Tibial nerve (tissue), 4 donors: ENCODE measurements at places on chromosomes 3 and 15.
A peak's percentile ranks its signal among the peaks of the same experiment; 100 is the strongest.

GRCh38 chr3:17339132-17339575 is 403.3 kb downstream of the TBC1D5 start:
- peaks cover 9% of the 10 kb centered on the region for H3K4me1 ChIP-seq
- no peak overlapping the region for H3K27ac ChIP-seq
- no peaks in the 10 kb centered on the region for H3K36me3 ChIP-seq
- DNase-seq, result no peak

- no peak overlapping the region for H3K27ac ChIP-seq
- H3K36me3 ChIP-seq, result no peaks in the 10 kb centered on the region
- DNase-seq, result no peak
- H3K4me3 ChIP-seq, result no peak overlapping the region
- no peaks in the 10 kb centered on the region for H3K27me3 ChIP-seq
Observed at GRCh38 chr3:117003501-117003900, 293.9 kb downstream of the TUSC7 start.

- H3K27ac ChIP-seq, result peak overlapping the region; percentile 20
- no peaks in the 10 kb centered on the region for H3K4me1 ChIP-seq
- H3K36me3 ChIP-seq, result no peaks in the 10 kb centered on the region
- H3K27me3 ChIP-seq, result no peaks in the 10 kb centered on the region
Observed at GRCh38 chr3:129567176-129567705, 24.3 kb downstream of the H1-8 start.

- H3K4me3 ChIP-seq, result no peak overlapping the region
- no peak for DNase-seq
- H3K36me3 ChIP-seq, result no peaks in the 10 kb centered on the region
- no peak overlapping the region for H3K27ac ChIP-seq
- peaks cover 6% of the 10 kb centered on the region for H3K4me1 ChIP-seq
Observed at GRCh38 chr15:73747847-73748590, 5.1 kb downstream of the INSYN1 start.

GRCh38 chr3:36514171-36514570 is 133.9 kb downstream of the STAC start:
- no peaks in the 10 kb centered on the region for H3K4me1 ChIP-seq
- no peaks in the 10 kb centered on the region for H3K36me3 ChIP-seq
- H3K27ac ChIP-seq, result no peak overlapping the region
- no peak for DNase-seq

- no peaks in the 10 kb centered on the region for H3K36me3 ChIP-seq
- no peak for DNase-seq
- no peak overlapping the region for H3K4me3 ChIP-seq
Observed at GRCh38 chr15:29490747-29491471, 221.3 kb upstream of the NSMCE3 start.

- H3K4me1 ChIP-seq, result no peaks in the 10 kb centered on the region
- no peak overlapping the region for H3K4me3 ChIP-seq
Observed at GRCh38 chr3:112136959-112137693, 4.1 kb upstream of the GCSAM start.

GRCh38 chr3:178718995-178719635 is 182.9 kb downstream of the KCNMB2 start:
- no peak overlapping the region for H3K4me3 ChIP-seq
- no peak overlapping the region for H3K27ac ChIP-seq
- no peaks in the 10 kb centered on the region for H3K27me3 ChIP-seq
- no peaks in the 10 kb centered on the region for H3K4me1 ChIP-seq
- H3K36me3 ChIP-seq, result no peaks in the 10 kb centered on the region
- DNase-seq, result no peak

DNA sequence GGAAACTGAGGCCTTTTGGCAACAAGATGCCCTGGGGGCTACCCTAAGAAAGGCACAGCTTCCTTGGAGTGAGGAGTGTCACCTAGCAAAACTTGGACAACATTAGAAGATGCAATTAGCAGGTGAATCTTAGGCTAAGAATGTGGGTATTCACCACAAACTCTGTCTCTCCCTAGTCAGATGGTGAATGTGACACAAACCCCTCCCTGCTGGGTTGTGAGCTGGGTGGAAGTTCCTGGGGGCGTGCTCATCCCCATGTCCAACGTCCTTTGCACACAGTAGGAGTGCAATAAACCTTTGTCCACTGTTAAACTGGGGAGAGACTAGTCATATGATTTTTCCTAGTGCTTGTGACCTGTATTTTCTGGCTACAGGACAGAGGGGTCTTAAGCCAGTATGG is 67.1 kb upstream of the SH3GL3 start:
- DNase-seq, result no peak
- no peak overlapping the region for H3K4me3 ChIP-seq
- H3K4me1 ChIP-seq, result no peaks in the 10 kb centered on the region
- no peak overlapping the region for H3K27ac ChIP-seq

DNA sequence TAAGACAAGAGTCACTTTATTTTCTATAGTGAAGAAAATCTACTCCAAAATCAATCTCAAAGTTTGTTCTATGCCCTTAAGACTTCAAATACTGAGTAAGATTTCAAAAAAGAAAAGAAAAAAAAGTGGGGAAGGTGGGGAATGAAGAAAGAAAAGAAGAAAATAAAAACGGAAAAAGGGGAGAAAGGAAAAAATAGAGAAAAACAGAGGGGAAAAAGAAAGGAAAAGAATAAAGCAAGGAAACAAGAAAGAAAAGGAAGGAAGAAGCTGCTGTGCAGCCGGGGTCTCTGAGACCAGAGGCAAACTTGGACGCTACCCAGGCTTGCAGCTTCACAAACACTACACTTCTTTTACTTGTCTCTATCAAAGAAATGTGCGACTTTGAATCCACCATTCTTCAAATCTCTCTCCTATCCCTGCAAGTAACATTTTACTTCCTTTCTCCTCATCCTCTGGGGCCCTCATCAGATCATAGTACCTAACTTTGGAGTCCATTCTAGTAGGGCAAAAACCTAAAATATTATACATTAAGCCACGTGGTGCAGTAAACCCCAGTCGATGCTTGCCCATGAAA is 279.8 kb downstream of the FOXP1 start:
- peak overlapping the region; percentile 19 for H3K27ac ChIP-seq
- DNase-seq, result no peak
- peaks cover 5% of the 10 kb centered on the region for H3K4me1 ChIP-seq
- H3K36me3 ChIP-seq, result no peaks in the 10 kb centered on the region

GRCh38 chr15:67444100-67444499 is 76.8 kb upstream of the C15orf61 start:
- no peak overlapping the region for H3K27ac ChIP-seq
- DNase-seq, result no peak
- H3K4me3 ChIP-seq, result no peak overlapping the region
- H3K27me3 ChIP-seq, result no peaks in the 10 kb centered on the region
- H3K36me3 ChIP-seq, result peaks cover 10% of the 10 kb centered on the region

- DNase-seq, result no peak
- H3K4me1 ChIP-seq, result no peaks in the 10 kb centered on the region
- no peak overlapping the region for H3K4me3 ChIP-seq
- H3K27me3 ChIP-seq, result no peaks in the 10 kb centered on the region
- H3K36me3 ChIP-seq, result no peaks in the 10 kb centered on the region
- H3K27ac ChIP-seq, result no peak overlapping the region
Observed at GRCh38 chr3:127787571-127788365, 34.5 kb downstream of the MGLL start.

DNA sequence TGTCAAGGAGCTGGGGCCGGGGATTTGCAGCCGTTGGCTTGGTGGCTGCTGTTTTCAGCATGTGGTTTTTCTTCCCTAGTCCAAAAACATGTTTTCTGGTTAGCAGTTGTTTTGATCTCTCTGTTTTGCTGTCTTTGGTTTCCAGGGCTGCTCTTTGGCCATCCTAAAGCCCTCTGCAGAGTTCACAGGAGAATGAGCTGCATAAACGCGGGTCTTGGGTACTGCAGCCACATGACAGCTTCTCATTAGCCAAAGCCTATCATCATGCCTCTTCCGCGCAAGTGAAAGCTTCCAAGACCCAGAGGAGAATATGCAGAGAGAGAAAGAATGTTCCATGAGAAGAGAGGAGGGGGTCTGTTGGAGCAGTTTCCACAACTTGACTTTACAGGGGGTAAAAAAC is 138.5 kb downstream of the NTRK3 start:
- no peak for DNase-seq
- H3K36me3 ChIP-seq, result no peaks in the 10 kb centered on the region
- no peak overlapping the region for H3K27ac ChIP-seq
- peaks cover 5% of the 10 kb centered on the region for H3K4me1 ChIP-seq

DNA sequence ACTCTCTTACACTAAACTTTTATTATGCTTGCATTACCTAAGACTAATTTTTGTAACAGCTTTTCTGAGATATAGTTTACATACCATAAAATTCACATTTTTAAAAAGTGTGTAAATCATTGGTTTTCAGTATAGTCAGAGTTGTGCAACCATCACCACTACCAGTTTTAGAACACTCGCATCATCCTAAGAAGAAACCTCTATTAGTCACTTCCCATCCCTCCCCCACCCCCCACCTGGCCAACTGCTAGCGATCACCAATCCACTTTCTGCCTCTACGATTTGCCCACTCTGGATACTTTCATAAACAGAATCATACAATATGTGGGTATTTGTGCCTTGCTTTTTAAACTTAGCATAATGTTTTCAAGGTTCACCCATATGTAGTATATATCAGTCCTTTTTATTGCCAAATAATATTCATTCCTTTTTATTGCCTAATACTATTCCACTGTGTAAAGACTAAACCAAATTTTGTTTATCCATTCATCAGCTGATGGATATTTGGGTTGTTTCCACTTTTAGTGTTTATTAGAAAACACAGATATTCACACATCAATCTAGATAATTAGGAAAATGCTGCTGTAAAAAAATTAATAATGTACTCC is 23.0 kb downstream of the UBP1 start:
- no peak overlapping the region for H3K27ac ChIP-seq
- H3K4me1 ChIP-seq, result no peaks in the 10 kb centered on the region
- H3K36me3 ChIP-seq, result peaks cover 67% of the 10 kb centered on the region
- no peak overlapping the region for H3K4me3 ChIP-seq

DNA sequence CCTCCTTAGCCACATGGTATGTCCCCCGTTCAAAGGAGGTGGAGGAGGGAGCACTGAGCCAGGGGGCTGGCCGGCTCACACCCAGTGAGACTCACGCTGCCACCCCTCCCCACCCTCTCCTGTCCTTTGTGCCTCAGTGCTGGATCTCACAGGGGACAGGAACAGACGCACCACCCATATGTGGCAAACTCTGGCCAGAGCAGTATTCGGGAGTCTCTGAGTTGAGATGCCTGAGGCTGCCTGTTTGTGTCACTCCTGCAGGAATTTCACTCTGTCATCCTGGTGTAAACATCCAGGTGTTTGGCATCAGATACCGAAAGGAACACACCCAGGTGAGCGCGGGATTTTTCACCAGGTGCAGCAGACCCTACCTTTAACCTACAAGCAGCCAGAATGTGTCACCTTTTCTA is 25.7 kb downstream of the RGMA start:
- H3K4me1 ChIP-seq, result no peaks in the 10 kb centered on the region
- DNase-seq, result no peak
- peaks cover 11% of the 10 kb centered on the region for H3K36me3 ChIP-seq
- H3K4me3 ChIP-seq, result no peak overlapping the region
- no peaks in the 10 kb centered on the region for H3K27me3 ChIP-seq
- H3K27ac ChIP-seq, result no peak overlapping the region

DNA sequence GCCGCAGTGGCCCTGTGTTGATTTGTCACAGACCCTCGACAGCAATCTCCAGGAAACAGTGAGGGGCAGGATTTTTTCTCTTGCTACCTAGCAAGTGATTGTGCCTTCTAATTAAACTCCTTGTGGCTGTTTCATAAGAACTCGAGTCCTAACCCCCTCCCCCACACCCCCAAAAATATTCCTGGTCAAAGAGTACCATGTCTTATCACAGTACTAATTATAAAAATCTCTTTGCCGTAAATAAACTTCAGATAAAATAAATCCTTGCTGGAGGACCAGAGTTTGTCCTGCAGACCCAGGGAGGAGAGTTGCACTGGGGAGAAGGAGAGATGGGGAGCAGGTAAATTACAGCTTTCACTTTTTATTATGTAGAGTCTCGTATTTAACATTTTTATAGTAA is 64.3 kb downstream of the FAM174B start:
- no peak overlapping the region for H3K4me3 ChIP-seq
- H3K36me3 ChIP-seq, result no peaks in the 10 kb centered on the region
- no peaks in the 10 kb centered on the region for H3K27me3 ChIP-seq
- no peak overlapping the region for H3K27ac ChIP-seq

DNA sequence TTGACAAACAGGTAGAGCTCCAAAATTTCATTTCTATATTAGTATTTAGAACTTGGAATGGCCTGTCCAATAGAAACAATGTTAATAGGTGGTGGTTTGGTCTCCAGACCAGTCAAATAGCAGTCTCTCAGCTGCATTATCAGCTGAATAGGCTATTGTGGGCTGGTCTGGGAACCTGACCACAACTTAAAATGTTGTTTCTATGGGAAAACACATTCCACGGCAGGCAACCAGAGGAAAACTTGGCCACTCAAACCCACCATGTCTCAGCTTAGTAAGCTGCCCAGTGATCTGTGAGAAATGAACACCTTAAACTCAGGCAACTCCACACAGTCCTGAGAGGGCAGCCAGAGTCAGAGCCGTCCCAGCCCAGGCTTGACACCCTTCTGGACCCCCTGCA is 20.4 kb downstream of the FBN1 start:
- H3K27me3 ChIP-seq, result no peaks in the 10 kb centered on the region
- H3K4me1 ChIP-seq, result no peaks in the 10 kb centered on the region
- no peak overlapping the region for H3K27ac ChIP-seq
- DNase-seq, result no peak
- peaks cover 2% of the 10 kb centered on the region for H3K36me3 ChIP-seq
- H3K4me3 ChIP-seq, result no peak overlapping the region

- peak overlapping the region; percentile 57 for H3K27ac ChIP-seq
- no peak overlapping the region for H3K4me3 ChIP-seq
- H3K36me3 ChIP-seq, result no peaks in the 10 kb centered on the region
- peaks cover 15% of the 10 kb centered on the region for H3K4me1 ChIP-seq
Observed at GRCh38 chr3:30672959-30673358, 66.6 kb downstream of the TGFBR2 start.

GRCh38 chr3:34533451-34533850 is 735.0 kb downstream of the PDCD6IP start:
- H3K4me1 ChIP-seq, result no peaks in the 10 kb centered on the region
- H3K36me3 ChIP-seq, result no peaks in the 10 kb centered on the region
- no peak overlapping the region for H3K4me3 ChIP-seq

DNA sequence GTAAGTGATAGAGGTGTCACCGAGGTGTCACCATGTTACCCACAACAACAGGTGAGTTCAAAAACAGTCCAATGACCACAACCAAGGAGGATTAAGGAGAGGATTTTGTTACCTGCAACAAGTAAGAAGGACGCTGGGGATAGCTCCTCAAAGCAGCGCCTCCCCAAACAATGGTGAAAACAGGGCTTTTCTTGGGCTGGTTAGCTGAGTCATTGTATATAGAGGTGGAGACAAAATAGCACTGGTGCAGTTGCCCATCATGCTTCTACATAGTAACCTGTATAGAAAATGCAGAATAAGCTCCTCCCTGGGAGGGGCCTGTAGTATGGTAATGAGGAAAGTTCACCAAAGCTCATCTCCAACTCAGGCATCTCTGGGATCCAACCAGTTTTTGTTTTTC is 116.9 kb upstream of the EIF1B start:
- no peak overlapping the region for H3K27ac ChIP-seq
- no peaks in the 10 kb centered on the region for H3K36me3 ChIP-seq
- no peaks in the 10 kb centered on the region for H3K4me1 ChIP-seq
- no peak for DNase-seq
- H3K27me3 ChIP-seq, result no peaks in the 10 kb centered on the region
- no peak overlapping the region for H3K4me3 ChIP-seq

GRCh38 chr15:29698030-29698701 is 124.1 kb downstream of the TJP1 start:
- H3K4me3 ChIP-seq, result no peak overlapping the region
- H3K36me3 ChIP-seq, result peaks cover 64% of the 10 kb centered on the region
- H3K27ac ChIP-seq, result no peak overlapping the region
- H3K27me3 ChIP-seq, result no peaks in the 10 kb centered on the region
- no peak for DNase-seq
